ENCODE measurements at places on chromosomes 13 and 19. TPM values are rescaled to one million over a fixed set of nuclear protein-coding genes. Genes with fewer than 3 reads are reported as not detected.

Gene ZNF547
- 1.6 TPM for total RNA-seq

Gene NANOS3
- total RNA-seq, result not detected

Gene TJP3
- not detected for total RNA-seq

Gene ARHGEF18
- 23.0 TPM for total RNA-seq

Gene PLK5
- total RNA-seq, result not detected

Gene NOVA2
- 0.31 TPM for total RNA-seq

Gene NDUFA7
- total RNA-seq, result 26.3 TPM

Gene PRSS57
- not detected for total RNA-seq

Gene ZNF112
- total RNA-seq, result 4.4 TPM

Gene ACP5
- not detected for total RNA-seq

Gene RASA3
- total RNA-seq, result 25.2 TPM

Gene MBNL2
- total RNA-seq, result 54.9 TPM

Gene RFC3
- total RNA-seq, result 3.1 TPM

Gene NLRP11
- total RNA-seq, result 0.06 TPM

Gene HSH2D
- total RNA-seq, result not detected

Gene THSD1
- 6.7 TPM for total RNA-seq

Gene DAND5
- not detected for total RNA-seq

Gene GNG7
- total RNA-seq, result 0.69 TPM

Gene METTL21C
- not detected for total RNA-seq

Gene SCEL
- total RNA-seq, result not detected

Gene FREM2
- total RNA-seq, result not detected

Gene IGFL1
- not detected for total RNA-seq

Gene ADAT3
- total RNA-seq, result 4.9 TPM

Gene CEACAM1
- not detected for total RNA-seq

Gene LPAR2
- total RNA-seq, result 0.81 TPM

Gene ZNF415
- 4.5 TPM for total RNA-seq

Gene LILRB4
- not detected for total RNA-seq

Gene GPC6
- total RNA-seq, result 52.5 TPM

Gene KLF2
- total RNA-seq, result 2.4 TPM

Gene CDADC1
- 4.0 TPM for total RNA-seq

Gene UFM1
- 53.6 TPM for total RNA-seq

Gene OR7G2
- not detected for total RNA-seq

Gene LSM14A
- 37.6 TPM for total RNA-seq
